ENCODE measurements at places on chromosomes 6 and 20.

GRCh38 chr6:88585276-88585692 lies 378.1 kb downstream of the RNGTT start:
- no peaks in the 10 kb centered on the region for H3K36me3 ChIP-seq
- no peaks in the 10 kb centered on the region for H3K4me1 ChIP-seq
- H3K4me3 ChIP-seq = no peak overlapping the region
- no peaks in the 10 kb centered on the region for H3K27me3 ChIP-seq

GRCh38 chr6:28941684-28942448 lies 18.1 kb upstream of the TRIM27 start:
- no peak overlapping the region for H3K27ac ChIP-seq
- H3K36me3 ChIP-seq = no peaks in the 10 kb centered on the region
- DNase-seq = no peak
- no peaks in the 10 kb centered on the region for H3K27me3 ChIP-seq
- peak overlapping the region; percentile 32 for H3K4me3 ChIP-seq

- H3K4me3 ChIP-seq = no peak overlapping the region
- no peaks in the 10 kb centered on the region for H3K36me3 ChIP-seq
- no peak for DNase-seq
- H3K27me3 ChIP-seq = no peaks in the 10 kb centered on the region
- H3K27ac ChIP-seq = no peak overlapping the region
- H3K4me1 ChIP-seq = no peaks in the 10 kb centered on the region
These were observed 298.4 kb downstream of the MAFB start for GRCh38 chr20:40390654-40391053.

DNA sequence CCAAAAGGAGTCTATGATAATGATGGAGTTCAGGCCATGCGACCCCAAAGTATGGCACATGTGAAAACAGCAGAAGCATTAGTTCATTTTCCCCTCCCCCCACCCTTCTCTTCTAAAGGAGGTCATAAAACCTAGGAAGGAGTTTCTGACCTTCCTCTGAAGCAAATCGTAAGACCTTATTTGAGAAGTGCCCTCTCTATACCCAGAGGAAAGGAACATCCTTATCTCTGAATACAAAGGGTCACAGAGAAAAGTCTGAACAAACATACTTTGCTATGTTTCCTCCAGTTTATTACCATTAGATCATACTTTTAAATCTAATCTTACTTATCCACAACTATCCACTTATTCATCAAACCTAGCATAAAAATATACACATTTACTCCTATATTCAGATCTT lies 48.6 kb downstream of the SLX4IP start:
- no peaks in the 10 kb centered on the region for H3K4me1 ChIP-seq
- H3K27me3 ChIP-seq = no peaks in the 10 kb centered on the region
- no peaks in the 10 kb centered on the region for H3K36me3 ChIP-seq
- DNase-seq = no peak
- no peak overlapping the region for H3K27ac ChIP-seq

DNA sequence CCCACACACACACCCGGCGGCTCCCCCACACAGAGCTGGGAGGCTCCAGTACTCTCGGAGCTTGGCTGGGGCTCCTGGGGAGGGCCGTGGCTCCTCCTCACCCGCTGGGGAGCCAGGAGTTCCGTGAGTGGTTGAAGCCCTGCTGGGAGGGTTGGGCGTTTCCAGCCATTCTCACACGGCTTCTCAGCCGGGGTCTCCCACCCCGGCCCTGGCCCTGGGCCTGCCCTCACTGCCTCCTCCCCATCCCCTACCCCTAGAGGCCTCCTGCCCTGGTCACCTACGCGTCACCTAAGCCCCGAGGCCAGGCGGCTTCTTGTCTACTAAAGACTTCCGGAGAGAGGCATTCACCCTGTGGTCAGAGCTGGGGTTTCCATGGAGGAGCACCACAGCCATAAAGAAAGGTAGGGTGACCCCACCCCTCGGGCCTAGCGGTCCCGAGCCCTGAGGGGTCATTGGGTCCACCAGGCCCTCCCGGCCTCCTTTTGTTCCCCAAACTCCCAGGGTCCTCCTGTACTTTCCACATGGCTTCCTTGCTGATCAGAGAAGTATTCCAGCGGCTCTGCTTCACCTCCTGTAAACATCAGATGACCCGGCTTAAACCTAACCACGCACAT lies 99.3 kb downstream of the TTLL2 start:
- H3K4me3 ChIP-seq = no peak overlapping the region
- H3K27ac ChIP-seq = no peak overlapping the region
- H3K27me3 ChIP-seq = no peaks in the 10 kb centered on the region
- no peaks in the 10 kb centered on the region for H3K36me3 ChIP-seq

DNA sequence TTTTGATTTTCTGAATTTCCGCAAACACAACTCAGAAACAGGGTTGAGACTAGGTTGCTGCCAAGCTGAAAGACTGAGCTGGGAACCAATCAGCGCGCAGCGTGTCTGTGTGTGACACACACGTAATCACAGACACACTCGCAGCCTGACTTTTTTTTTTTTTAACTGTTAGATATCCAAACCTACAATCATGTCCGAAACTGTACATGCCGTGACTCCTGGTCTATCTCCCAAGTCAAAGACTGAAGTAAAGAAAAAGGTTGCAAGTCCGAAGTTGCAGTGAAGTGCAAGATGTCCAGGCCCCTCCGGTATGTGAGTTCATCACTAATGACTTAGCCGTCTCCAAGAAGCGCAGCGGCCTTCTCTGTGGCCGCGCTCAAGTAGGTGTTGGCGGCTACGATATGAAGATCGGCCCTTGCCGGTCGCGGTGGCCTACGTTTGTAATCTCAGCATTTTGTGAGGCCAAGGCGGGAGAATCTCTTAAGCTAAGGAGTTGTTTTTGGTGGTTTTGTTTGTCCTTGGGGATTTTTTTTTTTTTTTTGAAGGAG lies 108.2 kb downstream of the HFE start:
- peak; percentile 97 for DNase-seq
- no peaks in the 10 kb centered on the region for H3K27me3 ChIP-seq
- H3K4me3 ChIP-seq = peak overlapping the region; percentile 88
- H3K36me3 ChIP-seq = no peaks in the 10 kb centered on the region

DNA sequence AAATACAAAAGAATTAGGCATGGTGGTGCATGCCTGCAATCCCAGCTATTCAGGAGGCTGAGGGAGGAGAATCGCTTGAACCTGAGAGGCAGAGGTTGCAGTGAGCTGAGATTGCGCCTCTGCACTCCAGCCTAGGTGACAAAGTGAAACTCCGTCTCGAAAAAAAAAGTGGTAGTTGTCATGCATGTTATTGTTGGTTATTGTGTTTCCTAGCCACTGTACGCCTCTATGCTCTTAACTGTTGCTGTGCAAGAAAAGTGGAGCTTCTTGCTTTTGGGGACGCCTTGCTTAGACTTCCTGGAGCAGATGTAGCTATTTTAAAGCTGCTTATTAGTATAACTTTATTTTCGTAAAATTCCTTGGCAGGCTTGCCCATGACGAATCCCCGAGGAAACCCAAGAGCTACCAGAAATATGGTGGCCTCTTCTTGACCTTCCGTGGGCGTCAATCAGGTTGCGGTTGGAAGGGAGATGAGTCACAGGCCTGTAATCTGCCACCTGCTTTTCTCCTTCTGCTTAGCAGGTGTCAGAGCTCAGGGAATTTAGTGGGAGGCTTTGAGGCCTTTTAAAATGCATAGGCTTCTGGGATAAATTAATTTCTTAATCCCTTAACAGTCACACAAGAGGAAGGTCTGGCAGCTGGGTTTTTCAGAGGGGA lies 17.3 kb downstream of the GABRR2 start:
- H3K27ac ChIP-seq = no peak overlapping the region
- no peak overlapping the region for H3K4me3 ChIP-seq
- no peaks in the 10 kb centered on the region for H3K36me3 ChIP-seq
- DNase-seq = peak; percentile 98
- peaks cover 9% of the 10 kb centered on the region for H3K4me1 ChIP-seq

Data from fibroblast of lung (primary cell).